Right cardiac atrium (tissue), 5 donors: ENCODE measurements at places on chromosomes 4 and X.

DNA sequence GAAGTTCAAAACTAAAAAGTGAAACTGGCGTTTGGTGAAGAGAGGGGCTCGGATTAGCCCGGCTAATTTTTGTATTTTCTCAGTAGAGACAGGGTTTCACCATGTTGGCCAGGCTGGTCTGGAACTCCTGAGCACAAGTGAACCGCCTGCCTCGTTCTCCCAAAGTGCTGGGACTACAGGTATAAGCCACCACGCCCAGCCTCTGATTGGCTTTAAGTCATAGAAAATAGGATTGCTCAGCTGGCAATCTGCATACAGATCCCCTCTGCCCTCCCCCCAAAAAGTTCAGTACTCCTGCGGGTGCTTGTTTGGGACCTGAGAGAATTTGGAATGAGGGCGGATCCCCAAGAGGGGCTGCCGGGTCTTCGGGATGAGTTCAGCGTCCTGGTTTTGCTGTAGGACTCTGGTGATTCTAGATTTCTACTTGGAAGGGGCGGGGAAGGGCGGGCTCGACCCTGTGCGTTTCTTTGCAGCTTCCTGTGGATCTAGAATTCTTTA, 537 bp upstream of the PRKX start:
- DNase-seq = no peak

DNA sequence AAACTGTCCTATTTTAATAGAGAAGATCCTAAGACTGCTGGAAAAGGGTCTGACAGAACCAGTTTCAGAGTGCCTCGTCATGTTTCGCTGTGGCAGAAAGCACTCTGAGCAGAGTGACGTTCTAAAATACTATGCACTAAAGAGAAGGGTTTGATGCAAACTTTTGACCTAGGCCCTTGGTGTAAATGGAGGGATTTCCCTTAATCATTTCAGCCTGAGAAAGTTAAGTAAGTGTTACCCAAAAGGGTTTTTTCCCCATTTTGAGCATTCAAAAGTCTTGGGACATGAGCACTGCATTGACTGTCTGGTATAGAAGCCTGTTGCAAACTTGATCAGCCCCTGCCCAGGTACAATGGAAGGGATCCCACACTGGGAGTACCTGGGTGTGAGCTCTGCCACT, 157.5 kb upstream of the ATOH1 start:
- DNase-seq = no peak

- DNase-seq = peak; percentile 52
These were observed 23.2 kb upstream of the PTTG2 start for GRCh38 chr4:37936889-37937498.

DNA sequence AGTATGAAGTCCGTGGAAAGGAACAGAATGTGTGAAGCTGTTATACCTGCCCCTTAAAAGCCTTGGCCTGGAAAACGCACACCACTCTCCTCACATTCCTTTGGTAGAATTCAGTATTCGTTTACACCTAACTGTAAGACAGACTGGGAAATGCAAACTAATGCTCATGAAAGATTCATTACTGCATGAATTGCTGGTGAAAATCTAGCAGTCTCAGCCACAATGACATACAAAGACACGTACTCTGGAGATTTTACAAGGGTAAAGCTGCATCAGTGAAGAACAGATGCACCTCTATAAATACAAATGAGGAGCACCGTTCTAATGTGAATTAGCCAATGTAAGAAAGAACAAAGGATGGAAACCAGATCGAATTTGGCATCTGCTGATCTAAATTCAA, 2051.3 kb downstream of the PCDH7 start:
- DNase-seq = no peak

- DNase-seq = no peak
These were observed 85.1 kb upstream of the CTSO start for GRCh38 chr4:156038772-156039171.

DNA sequence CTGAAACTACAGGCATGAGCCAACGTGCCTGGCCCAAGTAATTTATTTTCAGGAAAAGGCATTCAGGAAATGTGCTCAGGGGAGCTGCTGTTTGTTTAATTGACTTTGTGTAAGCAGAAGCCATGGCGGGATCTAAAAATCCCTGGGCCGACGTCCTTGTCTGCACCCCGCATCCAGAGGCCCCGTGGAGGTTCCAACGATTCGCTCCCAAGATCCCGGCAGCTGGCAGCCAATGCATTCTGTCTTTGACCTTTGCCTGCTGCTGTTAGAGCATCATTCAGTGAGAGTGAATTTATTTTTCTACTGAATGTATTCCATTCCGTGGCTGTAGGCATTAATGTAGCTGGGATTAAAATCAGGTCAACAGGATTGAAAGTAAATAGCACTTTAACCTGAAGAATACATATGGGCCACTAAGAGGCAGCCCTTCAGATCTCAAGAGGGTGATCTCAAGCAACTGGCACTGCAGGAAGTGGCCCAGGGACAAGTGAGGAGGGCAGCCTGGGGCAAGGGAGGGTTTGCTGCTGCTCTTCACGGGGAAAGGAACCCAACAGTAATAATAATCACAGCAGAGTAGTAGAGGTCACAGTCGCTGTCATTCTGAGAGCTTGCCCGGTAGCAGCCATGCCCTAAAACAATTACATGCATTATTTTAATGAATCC, 75.2 kb downstream of the PSAPL1 start:
- DNase-seq = no peak

GRCh38 chr4:142155347-142155746, 519.0 kb downstream of the IL15 start:
- no peak for DNase-seq

- no peak for DNase-seq
These were observed 35.0 kb upstream of the HMX1 start for GRCh38 chr4:8906668-8906970.

DNA sequence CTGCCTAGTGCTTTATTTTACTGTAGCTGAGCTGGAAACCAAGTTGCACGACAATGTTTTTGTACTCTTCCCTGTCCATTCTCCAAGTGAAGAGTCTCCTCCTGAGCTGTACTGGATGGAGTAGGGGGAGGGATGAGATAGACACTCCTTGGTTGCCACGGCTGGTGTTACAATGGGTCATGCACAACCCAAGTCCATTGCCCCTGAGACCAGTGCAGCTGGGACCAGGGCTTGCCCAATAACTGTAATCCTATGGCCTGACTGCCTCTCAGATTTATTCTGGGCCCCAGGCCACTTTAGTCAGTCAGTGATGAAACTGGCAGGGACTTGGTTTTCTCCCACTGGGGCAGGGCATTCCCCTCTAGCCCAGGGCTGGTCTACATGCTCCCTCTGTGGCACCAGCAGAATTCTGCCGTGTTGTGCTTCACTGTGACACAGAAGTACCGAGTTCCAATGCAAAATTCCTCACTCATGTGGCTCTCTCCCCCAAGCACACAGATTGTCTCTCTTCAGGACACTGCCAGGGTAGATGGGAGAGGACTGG, 203.3 kb upstream of the PCDH18 start:
- DNase-seq = peak; percentile 43

DNA sequence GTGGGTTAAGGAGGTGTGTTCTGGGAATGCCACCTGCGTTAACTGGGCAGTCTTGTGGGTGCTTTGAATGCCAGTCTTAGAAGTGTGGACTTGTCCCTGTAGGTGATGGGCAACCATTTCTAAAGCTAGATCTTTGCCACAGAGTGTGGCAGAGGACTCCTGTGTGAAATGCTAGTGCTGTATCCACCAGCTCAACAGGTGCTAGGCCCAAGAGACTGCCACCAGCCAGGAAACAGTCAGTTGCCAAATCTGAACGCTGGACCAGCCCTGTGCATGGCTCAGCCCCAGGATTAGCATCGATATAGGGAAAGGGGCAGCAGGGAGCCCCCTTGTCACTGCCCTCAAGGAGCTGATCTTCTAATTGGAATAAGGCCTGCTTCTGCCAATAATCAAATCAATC, 35.3 kb downstream of the STARD8 start:
- DNase-seq = no peak

DNA sequence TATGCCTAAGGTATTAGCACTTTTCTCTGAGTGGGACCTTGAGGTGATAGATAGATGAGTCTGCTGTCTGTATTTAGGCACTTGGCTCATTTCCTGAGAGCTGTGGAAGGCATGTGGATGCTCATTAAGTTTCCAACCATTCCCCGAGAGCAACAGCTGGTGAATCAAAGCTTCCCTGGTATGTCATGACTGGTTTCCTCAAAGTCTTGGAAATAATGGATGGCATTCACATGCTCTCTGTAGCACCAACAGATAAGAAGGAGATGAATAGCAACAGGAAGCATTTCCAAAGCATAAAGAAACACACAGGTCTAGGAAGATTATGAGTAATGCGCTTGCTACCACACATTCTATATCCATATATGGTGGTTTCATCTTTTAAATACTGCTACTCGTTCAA, 118.3 kb upstream of the ETNPPL start:
- DNase-seq = no peak

GRCh38 chrX:13506574-13506973, 62.8 kb upstream of the EGFL6 start:
- peak; percentile 47 for DNase-seq

GRCh38 chrX:9464435-9465371, at the start of gene TBL1X:
Gene TBL1X (plus strand): TSS chrX:9465058. CDS start chrX:9653587, 188,529 bp downstream.
- DNase-seq = peak; percentile 90

- DNase-seq = no peak
These were observed 234.5 kb upstream of the SLIT2 start for GRCh38 chr4:20017070-20017776.

- DNase-seq = no peak
These were observed 260.0 kb downstream of the PACRGL start for GRCh38 chr4:20960291-20960690.

DNA sequence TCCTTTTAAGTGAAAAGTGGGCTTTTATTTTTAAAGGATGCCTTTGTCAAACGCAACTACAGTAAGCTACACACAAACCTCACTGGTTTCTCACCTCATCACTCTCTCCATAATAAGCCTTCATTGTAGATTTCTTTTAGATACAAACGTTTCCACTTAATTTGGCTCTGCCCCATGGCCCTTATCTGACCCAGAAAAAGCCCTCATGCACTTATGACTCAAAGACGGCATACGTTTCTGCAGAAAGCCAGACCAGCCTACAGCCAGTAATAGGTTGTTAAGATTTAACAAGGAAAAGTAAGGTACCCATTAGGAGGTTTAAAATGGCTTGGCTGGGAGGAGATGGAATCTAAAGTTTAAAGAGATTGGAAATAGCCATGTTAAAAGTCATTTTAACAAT, 914.6 kb upstream of the INTU start:
- no peak for DNase-seq

DNA sequence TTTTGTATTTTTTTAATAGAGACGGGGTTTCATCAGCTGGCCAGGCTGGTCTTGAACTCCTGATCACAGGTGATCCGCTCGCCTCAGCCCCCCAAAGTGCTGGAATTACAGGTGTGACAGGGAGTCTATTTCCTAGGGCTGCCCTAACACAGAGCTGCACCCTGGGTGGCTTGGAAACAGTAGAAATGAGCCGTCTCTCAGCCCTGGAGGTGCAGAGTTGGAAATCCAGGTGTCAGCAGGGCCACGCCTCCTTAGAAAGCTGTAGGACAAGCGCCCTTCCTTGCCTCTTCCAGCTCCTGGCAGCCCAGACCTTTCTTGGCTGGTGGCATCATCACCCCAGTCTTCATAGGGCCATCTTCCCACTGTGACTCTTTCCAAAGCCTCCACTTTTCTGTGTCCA, 71.6 kb downstream of the DCTD start:
- no peak for DNase-seq

DNA sequence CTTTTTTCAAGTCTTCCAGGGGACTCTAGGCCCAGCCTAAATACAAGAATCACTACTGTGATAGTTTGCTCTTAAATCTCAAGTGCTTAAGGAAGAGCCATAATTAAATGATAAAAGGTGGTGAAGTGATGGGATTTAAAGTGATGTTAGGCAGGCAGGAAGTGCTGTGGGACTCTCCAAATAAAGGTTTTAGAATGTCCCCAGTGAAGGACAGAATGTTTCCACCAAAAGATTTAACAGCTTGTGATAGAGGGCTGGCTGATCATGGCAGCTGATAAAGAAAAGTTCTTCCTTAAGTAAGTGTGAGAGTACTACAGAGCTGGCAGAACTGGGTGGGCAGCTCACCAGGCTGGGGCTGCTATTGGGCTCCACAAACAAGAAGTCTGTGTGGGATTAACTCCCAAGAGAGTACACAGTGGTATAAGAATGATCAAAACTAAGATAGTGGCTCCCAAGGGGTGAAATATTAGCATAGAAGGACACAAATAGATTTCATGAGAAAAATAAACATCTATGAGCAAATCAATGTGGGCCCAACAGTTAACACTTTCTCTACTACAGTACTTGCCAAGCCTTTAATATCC, 637.2 kb upstream of the CPEB2 start:
- DNase-seq = no peak

- peak; percentile 62 for DNase-seq
These were observed 201.5 kb upstream of the FAM241A start for GRCh38 chr4:111943796-111944203.

DNA sequence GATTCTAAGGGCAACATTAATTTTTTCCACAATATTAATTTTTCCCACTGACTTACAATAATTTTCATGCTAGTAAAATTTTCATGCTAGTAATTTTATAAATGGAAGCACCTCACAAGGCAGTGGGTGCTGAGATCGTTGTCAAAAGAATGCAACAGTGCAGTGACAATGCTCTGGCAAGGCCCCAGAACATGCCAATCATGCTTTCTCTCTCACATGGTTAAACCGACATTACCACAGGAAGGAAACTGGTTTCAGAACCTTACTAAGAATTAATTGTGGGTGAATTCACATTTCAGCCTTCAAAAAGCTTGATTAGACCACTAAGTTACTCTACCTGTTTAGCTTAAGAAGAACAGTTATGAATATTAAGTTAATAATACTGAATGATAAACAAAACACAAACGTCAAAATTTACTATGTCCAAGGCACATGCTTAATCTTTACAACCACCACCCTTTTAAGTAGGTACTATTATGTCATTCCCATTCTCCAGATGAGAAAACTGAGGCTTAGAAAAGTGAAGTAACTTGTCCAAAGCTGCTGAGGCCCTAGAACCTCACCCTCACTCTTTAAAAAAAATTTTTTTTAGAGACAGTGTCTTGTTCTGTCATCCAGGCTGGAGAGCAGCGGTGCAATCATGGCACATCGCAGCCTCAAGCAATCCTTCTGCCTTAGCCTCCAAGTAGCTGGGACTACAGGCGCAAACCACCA, 10.0 kb upstream of the OPHN1 start:
- no peak for DNase-seq

DNA sequence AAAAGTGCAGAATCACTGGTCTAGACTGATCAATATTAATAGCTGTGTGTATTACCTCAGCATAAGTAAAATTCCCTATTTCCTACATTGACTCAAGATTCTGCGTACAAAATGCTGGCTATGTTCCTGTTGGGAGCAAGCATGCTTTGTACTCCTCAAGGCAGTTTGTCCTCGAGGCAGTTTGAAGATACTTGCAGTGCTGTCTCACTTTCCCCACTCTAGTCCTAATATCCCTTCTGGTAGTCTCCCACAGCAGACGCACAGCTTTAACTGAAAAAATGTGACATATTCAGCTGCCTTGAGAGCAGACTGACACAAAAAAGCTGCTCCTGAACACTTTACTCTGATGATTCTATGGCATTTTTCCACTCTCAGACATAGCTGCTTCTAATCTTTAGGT, 12.9 kb upstream of the MAGEA10 start:
- DNase-seq = no peak

- no peak for DNase-seq
These were observed 102.2 kb downstream of the RAP1GDS1 start for GRCh38 chr4:98363431-98363830.

- peak; percentile 88 for DNase-seq
These were observed 651 bp upstream of the SAP30 start for GRCh38 chr4:173370130-173370476.

- peak; percentile 95 for DNase-seq
These were observed at the start of gene N4BP2 for GRCh38 chr4:40056716-40057585. Gene N4BP2 (plus strand): TSS chr4:40056850. CDS start chr4:40097341, 40,491 bp downstream.
